ENCODE measurements at places on chromosomes 12 and 14.

- DNase-seq: no peak
Measured at GRCh38 chr14:58992935-58993334, 195.5 kb upstream of the DAAM1 start.

DNA sequence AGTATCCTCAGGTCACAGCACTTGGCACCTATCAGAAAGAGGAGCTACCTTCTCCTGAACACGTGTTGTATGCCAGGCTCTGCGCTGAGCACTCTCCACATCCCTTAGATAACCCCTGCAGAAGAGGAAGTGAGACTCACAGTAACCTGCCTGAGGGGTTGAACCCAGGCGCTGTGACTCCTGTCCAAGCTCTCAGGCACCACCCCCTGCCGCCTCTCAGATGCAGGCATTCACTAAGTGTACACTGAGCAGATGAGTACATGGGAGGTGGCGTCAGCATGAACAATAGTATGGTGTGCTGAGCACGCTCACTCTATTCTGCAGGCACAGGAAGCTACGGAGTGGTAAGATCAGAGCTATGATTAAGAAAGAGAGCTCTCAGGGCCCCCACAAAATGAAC is 21.0 kb upstream of the RIC8B start:
- no peak for DNase-seq

DNA sequence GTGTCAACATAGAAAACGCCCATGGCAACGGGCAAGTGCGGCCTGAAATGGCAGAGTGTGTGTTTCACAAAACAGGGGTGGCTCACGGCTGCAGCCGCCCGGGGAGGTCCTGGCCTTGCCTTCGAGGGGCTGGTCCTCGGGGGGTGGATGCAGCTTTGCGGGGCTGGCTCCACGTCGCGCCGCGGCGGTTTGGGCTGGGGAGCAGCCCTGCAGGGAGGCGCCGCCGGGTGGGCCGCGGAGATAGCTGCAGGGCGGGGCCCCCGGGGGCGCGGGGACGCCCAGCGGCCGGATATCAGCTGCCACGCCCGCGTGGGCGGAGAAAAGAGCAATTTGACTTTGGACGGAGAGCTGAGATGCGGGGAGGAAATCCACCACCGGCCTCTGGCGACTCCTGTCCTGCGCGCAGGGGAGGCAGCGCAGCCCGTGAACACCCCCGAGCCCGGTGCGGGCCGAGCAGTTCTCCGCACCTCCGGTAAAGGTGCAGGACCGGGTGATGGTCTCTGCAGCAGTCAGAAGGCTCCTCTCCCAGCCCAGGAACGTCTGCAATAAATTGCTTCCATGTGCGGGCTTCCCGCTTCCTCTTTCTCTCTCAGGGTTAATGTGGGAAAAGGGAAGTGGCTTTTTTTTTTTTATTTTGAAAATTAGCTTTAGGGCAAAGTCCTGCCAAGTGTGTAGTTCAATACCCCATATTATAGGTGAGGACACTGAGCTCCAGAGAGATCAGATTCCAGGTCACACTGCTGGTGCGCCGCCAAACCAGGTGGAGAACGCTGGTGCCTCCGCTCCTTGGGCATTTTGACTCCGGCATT is 110.5 kb downstream of the ARF6 start:
- DNase-seq: no peak

GRCh38 chr14:54048311-54048710 is 91.7 kb upstream of the BMP4 start:
- DNase-seq: no peak

Measured in cortex of kidney (tissue), 1 donor.